ENCODE measurements at places on chromosomes 13 and 19.

DNA sequence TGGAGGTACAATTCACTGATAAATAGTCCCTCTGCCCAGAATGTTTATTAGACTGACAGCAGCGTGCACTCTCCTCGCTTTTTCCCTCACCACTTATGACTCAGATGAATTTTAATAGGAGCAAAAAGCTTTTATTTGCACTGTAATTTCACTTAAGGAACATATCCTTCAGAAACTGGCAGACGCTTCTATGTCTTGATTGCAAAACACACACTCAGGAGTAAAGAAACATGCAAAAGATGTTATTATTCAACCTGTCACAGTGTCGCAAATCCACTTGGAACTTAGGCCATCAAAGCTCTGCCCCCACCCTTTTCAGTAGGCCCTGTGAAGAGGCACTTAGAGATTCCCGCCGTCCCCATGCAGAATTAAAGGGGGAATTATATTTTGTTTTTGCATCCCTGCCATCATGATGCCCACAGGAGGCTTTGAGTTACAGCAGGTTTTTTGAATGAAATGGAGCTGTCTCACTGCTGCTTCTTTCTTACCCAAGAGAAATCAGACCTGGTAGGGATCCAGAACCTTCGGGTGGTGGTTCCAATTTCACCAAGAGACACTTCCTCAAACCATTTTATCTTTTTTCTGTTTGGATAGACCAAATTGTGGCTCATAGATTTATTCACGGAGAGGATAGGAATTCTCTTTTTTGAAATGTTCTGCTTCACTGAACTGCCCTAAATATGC, 74.5 kb downstream of the GGACT start:
- no peak for DNase-seq

GRCh38 chr13:51673165-51673564, 88.9 kb downstream of the WDFY2 start:
- DNase-seq = no peak

DNA sequence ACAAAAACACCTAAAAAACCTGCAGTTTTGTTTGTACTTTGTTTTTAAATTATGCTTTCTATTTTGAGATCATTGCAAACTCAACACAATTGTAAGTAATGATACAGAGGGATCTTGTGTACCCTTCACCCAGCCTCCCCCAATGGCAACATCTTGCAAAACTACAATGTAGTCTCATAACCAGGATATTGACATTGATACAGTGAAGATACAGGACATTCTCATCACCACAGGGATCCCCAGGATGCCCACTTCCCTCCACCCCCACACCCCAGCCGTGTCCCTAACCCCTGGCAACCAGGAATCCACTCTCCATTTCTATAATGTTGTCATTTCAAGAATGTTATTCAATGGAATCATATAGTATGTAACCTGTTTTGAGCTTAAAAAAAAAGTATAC, 10.3 kb upstream of the C5AR2 start:
- DNase-seq = no peak

DNA sequence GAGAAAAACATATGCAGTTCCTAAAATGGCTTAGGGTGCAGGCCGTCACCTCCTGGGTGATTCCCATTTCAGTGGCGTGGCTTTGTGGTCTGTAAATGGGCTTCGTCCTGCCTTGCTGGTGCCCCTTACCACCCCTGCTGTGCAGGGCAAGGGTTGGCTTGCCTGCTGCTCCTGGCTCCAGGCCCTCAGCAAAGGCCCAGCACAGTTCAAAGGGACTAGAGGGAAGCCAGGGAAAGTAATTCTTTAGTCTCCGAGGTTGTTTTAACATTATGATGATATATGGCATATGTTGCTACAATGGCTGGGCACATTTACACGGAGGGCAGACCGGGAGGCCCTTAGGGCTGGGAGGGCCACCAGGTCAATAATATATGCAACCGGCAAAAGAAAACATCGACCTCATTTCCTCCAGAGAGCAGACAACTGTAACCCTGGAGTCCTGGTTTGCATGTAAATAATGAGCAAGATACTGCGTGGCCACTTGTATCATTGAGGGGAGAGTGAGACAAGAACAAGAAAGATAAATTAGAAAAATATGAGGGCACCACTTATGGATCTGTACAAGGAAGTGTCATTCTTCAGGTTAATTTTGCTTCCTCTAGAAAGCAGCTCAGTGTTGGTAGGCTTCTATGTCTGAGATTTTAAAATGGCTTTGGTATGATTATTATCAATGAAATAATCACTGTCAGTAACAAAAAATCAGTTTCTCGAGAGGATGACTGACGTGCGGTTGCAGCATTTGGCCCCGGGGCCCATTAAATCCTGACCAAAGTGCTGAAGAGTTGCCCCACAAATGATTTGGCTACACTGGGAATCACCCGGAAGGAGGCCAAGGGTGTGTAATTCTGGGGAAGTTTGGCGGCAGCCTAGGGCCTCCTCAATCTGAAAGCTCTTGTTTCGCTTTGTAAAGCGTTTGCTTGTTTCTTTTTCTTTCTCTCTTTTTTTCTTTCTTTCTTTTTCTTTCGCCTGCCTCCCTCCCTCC, 32.8 kb upstream of the URI1 start:
- DNase-seq = no peak

DNA sequence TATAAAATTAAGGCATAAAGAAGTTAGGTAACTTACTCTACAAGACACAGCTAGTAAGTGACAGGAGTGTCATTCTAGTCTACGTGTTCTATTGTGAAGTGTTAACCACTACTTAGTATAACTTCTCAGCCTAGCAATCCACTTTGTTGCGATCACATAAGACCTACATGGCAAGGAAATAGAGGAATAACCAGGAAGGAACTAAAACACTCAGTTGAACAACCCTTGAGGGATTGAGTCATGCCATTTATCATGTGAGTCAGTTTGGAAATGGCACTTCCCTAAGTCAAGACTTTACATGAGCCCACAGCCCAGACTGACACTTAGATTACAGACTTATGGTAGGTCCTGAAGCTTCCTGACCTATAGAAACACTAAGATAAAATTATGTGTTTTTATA, 279.5 kb upstream of the PCDH20 start:
- DNase-seq = no peak

DNA sequence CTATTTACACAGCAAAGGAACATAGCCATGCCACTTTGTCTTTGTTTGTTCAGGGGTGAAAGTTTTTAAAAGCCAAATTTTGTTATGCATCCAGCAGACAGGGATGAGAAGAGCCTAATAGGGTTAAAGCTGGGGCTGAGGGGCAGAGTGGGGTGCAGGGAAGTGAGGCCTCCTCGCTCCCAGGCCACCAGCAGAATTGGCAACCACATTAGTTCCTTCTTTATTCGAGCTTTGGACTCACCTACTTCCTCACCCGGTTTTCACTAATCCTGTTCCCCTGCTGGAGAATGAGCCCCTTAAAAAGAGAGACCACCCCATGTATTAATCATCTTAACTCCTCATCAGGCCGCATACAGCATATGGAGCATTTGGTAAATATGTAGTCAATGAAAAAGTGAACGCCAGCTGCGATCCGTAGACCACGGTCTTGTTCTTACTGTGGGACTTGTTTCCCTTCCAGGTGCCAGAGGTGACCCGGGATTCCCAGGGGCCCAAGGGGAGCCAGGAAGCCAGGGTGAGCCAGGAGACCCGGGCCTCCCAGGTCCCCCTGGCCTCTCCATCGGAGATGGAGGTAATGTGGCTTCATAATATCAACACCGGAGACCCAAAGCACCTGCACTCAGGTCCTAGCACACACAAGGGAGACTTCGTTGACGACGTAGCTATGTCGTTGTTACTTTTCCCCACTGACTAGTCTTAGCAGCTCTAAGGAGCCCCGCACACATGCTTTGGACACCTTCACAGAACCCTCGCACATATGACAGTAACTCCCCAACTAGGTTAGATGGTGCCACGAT, 112.1 kb downstream of the RAB20 start:
- no peak for DNase-seq

- no peak for DNase-seq
Observed at GRCh38 chr13:93794197-93794885, 567.7 kb downstream of the GPC6 start.

DNA sequence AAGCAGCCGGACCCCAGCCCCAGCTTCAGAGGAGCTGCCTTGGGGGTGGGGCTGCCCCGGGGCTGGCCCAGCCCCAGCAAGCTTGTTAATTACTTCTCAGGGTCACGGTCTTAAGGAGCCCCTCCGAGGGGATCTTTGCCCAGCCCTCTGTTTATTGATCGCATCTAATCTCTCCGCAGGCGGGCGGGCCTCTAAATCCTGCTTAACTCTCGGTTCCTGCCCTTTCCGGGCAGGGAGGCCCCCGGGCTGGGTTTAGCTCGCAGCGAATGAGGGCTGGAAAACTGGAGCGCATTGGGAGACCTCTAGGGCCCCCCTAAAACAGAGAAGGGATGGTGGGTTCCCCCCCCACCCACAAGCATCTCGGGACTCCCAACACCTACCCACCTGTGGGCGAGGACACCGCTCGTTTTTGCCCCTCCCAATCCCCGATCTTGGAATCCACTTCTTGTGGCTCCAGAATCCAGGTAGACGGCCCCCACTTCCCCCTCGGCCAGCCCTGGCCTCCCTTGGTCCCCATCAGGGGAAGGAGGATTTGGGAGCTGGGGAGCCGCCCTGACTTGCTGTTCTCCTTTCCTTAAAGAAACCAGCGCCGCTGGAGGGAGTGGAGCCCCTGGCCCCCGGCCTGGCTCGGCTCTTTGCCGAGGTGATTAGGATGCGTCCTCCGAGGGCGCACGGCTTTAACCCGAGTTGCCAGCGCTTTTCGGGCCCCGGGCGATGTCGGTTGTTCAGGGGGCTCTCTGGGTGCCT, 59.5 kb upstream of the ADGRL1 start:
- DNase-seq = no peak

- peak; percentile 97 for DNase-seq
Observed at GRCh38 chr19:34232566-34233481, 21.5 kb upstream of the GARRE1 start.

- DNase-seq = peak; percentile 22
Observed at GRCh38 chr19:33163481-33163880, 30.6 kb upstream of the LRP3 start.

- no peak for DNase-seq
Observed at GRCh38 chr13:48977286-48977625, 1.5 kb downstream of the FNDC3A start.

DNA sequence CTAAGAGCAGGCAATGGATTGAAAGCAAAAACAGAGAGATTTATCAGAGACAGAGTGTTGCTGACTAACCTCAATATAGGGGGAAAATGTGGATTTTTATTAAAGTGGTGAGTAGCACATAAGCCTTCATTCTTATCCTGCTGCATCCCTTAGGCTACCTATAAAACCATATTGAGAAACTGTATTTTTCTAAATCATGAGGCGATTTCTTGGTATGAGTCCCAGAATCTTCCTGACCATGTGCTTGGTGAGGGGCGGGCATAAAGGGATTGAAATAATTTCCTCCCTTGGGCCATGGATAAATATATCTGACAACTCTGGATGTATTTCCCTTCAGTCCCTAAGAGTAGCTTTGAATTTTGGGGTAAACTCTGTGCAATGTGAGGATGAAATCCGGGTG, 72.8 kb downstream of the EFNB2 start:
- DNase-seq = peak; percentile 6

GRCh38 chr19:17379221-17379631, 2.1 kb upstream of the PLVAP start:
- DNase-seq = no peak

DNA sequence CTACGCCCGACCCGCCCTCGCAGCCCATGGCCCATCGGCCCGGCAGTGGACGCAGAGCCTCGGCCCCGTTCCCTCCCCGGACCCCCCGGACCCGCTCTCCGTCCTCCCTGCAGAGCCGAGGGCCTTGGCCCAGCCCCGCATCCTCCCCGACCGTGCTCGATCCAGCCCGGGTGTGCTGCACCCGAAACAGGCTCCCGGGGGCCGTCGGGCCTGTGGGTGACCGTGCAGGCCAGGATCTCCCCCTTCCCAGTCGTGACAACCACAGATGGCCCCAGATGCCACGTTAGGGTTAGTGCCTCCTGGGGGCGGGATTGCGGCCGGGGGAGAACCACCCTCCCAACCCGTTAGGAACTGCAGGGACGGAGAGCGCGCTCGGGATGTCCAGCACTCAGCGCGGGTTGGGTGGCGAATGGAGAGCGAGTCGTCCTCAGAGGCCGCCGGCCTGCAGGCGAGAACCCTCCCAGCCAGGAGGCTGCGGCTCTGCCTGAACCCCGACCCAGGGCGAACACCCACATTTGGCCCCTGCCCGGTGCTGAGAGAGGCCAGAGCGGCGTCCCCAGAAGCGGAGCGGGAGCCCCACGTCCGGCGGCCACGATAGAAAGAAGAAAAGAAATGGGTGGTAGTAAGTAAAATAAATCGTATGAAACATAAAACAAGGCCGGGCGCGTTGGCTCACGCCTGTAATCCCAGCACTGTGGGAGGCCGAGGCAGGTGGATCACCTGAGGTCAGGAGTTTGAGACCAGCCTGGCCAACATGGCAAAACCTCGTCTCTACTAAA, 6.7 kb upstream of the MADCAM1 start:
- no peak for DNase-seq

DNA sequence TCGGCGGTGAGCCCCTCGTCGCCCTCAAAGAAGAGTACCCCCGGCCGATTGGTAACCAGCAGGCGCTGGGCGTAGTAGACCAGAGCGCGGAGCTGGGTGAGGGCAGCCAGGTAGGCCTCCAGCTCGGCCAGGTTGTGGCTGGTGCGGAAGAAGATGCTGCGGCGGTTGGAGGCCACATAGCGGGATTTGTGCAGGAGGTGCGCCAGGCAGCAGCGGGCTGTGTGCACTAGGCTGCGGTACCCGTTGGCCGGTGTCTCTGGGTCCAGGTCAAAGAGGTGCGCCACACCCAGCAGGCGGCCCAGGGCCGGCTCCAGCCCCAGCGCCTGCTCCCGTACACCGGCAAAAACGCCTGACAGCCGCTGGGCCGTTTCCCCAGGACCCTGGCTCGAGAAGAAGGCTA, 16.8 kb downstream of the LIPE start:
- DNase-seq = no peak

GRCh38 chr13:111407381-111408131, 87.1 kb downstream of the TEX29 start:
- DNase-seq = no peak

DNA sequence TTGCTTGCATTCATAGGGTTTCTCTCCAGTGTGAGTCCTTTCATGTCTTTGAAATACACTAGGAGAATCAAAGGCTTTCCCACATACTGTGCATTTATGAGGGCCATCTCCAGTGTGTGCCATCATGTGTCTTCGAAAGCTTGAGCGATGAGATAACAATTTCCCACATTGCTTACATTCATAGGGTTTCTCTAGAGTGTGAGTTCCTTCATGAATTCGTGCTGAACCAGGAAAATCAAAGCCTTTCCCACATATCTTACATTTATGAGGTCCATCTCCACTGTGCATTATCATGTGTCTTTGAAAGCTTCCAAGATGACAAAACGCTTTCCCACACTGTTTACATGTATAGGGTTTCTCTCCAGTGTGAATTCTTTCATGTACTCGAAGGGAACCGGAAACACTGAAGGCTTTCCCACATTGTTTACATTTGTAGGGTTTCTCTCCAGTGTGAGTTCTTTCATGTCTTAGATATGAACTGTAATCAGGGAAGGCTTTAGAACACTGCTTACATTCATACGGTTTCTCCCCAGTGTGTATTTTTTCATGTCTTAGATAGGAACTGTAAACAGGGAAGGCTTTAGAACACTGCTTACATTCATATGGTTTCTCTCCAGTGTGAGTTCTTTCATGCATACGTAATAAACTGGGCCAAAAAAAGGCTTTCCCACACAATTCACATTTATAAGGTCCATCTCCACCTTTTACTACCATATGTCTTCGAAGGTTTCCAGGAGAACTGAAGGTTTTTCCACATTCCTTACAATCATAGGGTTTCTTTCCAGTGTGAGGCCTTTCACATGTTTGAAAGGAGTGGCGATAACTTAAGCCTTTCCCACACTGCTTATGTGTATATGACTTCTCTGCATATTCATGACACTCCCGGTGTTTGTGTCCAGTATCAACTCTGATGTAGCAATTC, 21.4 kb downstream of the ZNF44 start:
- DNase-seq = no peak
